Activated naive CD4-positive, alpha-beta T cell treated with anti-CD3 and anti-CD28 coated beads for 36 hours (primary cell): ENCODE measurements at places on chromosomes 4 and X. TPM values are rescaled to one million over a fixed set of nuclear protein-coding genes. Genes with fewer than 3 reads are reported as not detected.

Gene ATP8A1
- 32.0 TPM for total RNA-seq

Gene FAM47E
- total RNA-seq: not detected

Gene BANK1
- 0.07 TPM for total RNA-seq

Gene FHIP1A
- total RNA-seq: 0.07 TPM

Gene ERCC6L
- total RNA-seq: 9.6 TPM

Gene EGF
- total RNA-seq: not detected

Gene GLRA2
- not detected for total RNA-seq

Gene ABLIM2
- 0.22 TPM for total RNA-seq

Gene DMRTC1B
- total RNA-seq: not detected

Gene C1QTNF7
- total RNA-seq: not detected

- H3K27me3 ChIP-seq: no peaks in the 10 kb centered on the region
- DNase-seq: no peak
- H3K36me3 ChIP-seq: no peaks in the 10 kb centered on the region
- H3K27ac ChIP-seq: no peak overlapping the region
- H3K4me3 ChIP-seq: no peak overlapping the region
- H3K4me1 ChIP-seq: no peaks in the 10 kb centered on the region
Observed at GRCh38 chr4:126718136-126718535, 914.6 kb upstream of the INTU start.

DNA sequence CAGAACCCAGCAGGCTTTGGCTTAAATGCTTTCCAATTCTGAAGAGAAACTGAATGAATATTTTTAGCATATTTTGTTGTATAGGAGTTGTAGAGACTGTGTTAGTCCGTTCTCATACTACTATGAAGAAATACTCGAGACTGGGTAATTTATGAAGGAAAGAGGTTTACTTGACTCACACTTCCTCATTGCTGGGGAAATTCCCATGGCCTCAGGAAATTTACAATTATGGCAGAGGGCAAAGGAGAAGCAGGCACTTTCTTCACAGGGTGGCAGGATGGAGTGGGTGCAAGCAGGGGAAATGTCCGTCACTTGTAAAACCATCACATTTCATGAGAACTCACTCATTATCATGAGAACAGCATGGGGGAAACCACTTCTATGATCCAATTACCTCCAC is 291.7 kb downstream of the PACRGL start:
- H3K4me3 ChIP-seq: no peak overlapping the region
- no peaks in the 10 kb centered on the region for H3K27me3 ChIP-seq
- no peaks in the 10 kb centered on the region for H3K36me3 ChIP-seq
- H3K27ac ChIP-seq: no peak overlapping the region
- no peaks in the 10 kb centered on the region for H3K4me1 ChIP-seq
- DNase-seq: no peak

GRCh38 chr4:48635310-48635709 is 144.8 kb downstream of the FRYL start:
- no peak overlapping the region for H3K27ac ChIP-seq
- peak; percentile 53 for DNase-seq
- peaks cover 11% of the 10 kb centered on the region for H3K4me1 ChIP-seq
- no peaks in the 10 kb centered on the region for H3K27me3 ChIP-seq
- no peak overlapping the region for H3K4me3 ChIP-seq

- H3K4me3 ChIP-seq: no peak overlapping the region
- no peak for DNase-seq
- no peaks in the 10 kb centered on the region for H3K36me3 ChIP-seq
- no peaks in the 10 kb centered on the region for H3K4me1 ChIP-seq
- no peaks in the 10 kb centered on the region for H3K27me3 ChIP-seq
Observed at GRCh38 chr4:151584101-151584500, 175.1 kb downstream of the FHIP1A start.

DNA sequence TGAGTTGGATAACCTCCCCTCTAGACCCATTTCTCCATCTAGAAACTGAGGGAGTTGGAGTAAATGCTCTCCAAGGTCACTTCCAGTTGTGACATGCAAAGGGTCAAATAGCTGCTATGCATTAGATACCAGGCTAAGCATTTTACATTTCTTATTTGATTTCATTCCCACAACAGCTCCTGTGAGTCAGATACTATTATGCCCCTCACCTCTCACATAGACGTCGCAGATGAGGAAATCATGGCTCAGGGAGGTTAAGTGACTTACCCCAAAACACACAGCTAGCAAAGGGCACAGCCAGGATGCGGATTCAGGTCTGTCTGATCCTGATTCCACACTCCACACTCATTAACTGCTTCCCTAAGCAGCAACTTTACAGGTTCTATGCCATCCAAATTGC is 57.7 kb downstream of the PRPS1 start:
- H3K27ac ChIP-seq: no peak overlapping the region
- H3K4me3 ChIP-seq: no peak overlapping the region
- H3K36me3 ChIP-seq: no peaks in the 10 kb centered on the region
- H3K27me3 ChIP-seq: no peaks in the 10 kb centered on the region

DNA sequence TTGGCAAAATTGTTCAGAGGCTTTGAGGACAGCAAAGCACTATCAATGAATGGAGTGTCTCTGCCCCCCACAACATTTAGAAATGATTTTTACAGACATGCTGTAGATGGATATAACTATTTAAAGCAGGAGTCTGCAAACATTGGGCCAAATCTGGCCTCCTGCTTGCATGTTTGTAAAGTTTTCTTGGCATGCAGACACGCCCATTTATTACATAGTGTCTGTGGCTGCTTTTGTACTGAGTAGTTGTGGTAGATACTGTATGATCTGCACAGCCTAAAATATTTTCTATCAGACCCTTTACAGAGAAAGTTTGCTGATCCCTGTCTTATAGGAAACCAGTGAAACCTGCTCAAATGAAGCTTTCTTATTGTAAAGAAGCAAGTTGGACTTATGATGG is 45.5 kb upstream of the PHEX start:
- no peak overlapping the region for H3K27ac ChIP-seq
- H3K27me3 ChIP-seq: no peaks in the 10 kb centered on the region
- peaks cover 26% of the 10 kb centered on the region for H3K4me1 ChIP-seq
- H3K4me3 ChIP-seq: no peak overlapping the region
- H3K36me3 ChIP-seq: peaks cover 26% of the 10 kb centered on the region

DNA sequence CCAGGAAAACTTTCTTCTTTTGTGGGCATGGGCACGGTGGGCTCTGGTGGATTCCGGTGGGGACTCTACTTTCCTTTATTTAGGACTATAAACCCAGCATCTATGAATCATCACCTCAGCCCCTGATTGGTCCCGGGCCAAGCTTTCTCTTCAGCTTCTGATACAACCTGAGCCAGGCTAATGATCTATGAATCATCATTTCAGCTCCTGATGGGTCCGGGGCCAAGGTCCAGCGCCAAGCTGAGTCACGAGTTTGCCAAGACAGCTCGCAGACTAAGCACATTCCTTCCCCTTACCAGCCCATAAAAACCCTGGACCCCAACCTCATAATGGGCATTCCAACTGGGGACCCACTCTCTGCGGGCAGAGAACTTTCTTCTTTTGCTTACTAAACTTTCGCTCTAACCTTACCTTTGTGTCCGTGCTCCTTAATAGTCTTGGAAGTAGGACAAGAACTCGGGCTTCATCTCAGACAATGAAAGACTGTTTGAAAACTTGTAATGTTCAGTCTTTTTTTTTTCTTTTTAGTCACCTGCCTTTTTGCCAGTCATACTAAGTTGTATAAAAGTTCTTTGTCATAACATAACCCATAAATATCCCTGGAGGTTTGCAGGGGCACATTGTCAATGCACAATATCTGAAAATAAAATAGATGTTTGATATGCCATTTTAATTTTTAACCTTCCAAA is 904.9 kb upstream of the EPHA5 start:
- no peak for DNase-seq
- no peaks in the 10 kb centered on the region for H3K4me1 ChIP-seq
- H3K4me3 ChIP-seq: no peak overlapping the region
- H3K27me3 ChIP-seq: no peaks in the 10 kb centered on the region
- H3K27ac ChIP-seq: no peak overlapping the region

GRCh38 chrX:39967348-39967747 is 130.4 kb downstream of the BCOR start:
- H3K27me3 ChIP-seq: no peaks in the 10 kb centered on the region
- DNase-seq: peak; percentile 48
- H3K4me1 ChIP-seq: peaks cover 20% of the 10 kb centered on the region
- H3K36me3 ChIP-seq: peaks cover 3% of the 10 kb centered on the region

DNA sequence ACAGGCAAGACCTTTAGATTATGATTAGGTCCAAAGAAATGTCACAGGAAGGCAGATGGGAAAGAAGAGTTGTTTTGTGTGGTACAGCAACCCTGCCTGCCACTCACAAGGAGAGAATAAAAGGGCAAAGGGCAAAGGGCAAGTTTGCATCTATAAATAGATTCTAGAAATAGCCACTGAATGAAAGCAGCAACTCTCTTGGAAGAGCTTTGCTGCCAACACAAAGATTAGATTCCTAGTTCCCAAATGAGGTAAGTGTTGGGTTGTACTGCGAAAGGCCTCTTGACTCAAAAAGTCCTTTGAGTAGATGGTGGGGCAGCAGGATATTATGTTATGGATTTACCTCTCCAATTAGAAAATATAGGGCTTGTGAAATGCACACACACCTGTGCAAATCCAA is 61.2 kb downstream of the MOSPD2 start:
- no peaks in the 10 kb centered on the region for H3K4me1 ChIP-seq
- no peak overlapping the region for H3K27ac ChIP-seq
- DNase-seq: no peak
- H3K36me3 ChIP-seq: no peaks in the 10 kb centered on the region

DNA sequence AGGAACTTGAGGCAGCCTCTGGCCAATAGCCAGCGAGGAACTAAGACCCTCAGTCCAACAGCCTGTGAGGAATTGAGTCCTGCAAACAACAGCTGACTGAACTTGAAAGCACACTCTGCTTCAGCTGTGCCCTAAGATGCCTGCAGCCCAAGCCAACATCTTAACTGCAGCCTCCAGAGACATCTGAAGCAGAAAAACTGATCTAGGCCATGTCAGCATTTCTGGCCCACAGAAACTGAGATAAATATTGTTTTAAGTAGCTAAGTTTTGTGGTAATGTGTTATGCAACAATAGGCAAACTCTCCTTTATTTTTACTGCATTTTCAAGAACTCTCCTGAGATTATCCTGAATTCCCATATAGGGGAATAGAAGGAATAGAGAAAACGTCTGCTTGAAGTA is 24.4 kb upstream of the PIGA start:
- H3K36me3 ChIP-seq: no peaks in the 10 kb centered on the region
- DNase-seq: no peak
- no peak overlapping the region for H3K27ac ChIP-seq
- no peak overlapping the region for H3K4me3 ChIP-seq
- no peaks in the 10 kb centered on the region for H3K27me3 ChIP-seq

GRCh38 chr4:95531141-95531540 is 17.6 kb downstream of the UNC5C start:
- no peak for DNase-seq
- no peak overlapping the region for H3K27ac ChIP-seq
- no peaks in the 10 kb centered on the region for H3K4me1 ChIP-seq
- H3K27me3 ChIP-seq: peaks cover 6% of the 10 kb centered on the region

- peaks cover 2% of the 10 kb centered on the region for H3K36me3 ChIP-seq
- no peaks in the 10 kb centered on the region for H3K4me1 ChIP-seq
- no peak overlapping the region for H3K4me3 ChIP-seq
Observed at GRCh38 chr4:53942712-53943111, 121.7 kb downstream of the CHIC2 start.

- DNase-seq: no peak
- no peak overlapping the region for H3K27ac ChIP-seq
- peaks cover 50% of the 10 kb centered on the region for H3K36me3 ChIP-seq
- no peak overlapping the region for H3K4me3 ChIP-seq
Observed at GRCh38 chr4:185167234-185167633, 24.2 kb downstream of the SLC25A4 start.

DNA sequence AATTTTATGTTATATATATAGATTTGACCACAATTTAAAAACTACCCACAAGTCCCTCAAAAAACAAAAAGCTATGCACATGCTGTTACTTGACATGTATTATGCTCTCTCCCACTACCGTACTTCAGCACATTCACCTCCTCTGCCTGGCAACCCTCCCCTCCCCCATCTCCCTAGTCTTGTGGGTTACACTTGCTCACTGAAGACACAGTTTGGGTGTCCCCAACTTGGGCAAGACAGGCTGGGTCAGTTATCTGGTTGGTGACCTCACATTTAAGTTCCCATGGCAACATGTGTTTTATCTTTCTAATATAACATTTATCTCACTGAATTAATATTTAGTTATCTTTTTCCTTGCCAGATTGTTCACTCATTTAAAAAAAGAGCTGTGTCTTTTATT is 32.7 kb downstream of the SEC24D start:
- H3K4me1 ChIP-seq: no peaks in the 10 kb centered on the region
- DNase-seq: no peak
- H3K27ac ChIP-seq: no peak overlapping the region
- H3K4me3 ChIP-seq: no peak overlapping the region

DNA sequence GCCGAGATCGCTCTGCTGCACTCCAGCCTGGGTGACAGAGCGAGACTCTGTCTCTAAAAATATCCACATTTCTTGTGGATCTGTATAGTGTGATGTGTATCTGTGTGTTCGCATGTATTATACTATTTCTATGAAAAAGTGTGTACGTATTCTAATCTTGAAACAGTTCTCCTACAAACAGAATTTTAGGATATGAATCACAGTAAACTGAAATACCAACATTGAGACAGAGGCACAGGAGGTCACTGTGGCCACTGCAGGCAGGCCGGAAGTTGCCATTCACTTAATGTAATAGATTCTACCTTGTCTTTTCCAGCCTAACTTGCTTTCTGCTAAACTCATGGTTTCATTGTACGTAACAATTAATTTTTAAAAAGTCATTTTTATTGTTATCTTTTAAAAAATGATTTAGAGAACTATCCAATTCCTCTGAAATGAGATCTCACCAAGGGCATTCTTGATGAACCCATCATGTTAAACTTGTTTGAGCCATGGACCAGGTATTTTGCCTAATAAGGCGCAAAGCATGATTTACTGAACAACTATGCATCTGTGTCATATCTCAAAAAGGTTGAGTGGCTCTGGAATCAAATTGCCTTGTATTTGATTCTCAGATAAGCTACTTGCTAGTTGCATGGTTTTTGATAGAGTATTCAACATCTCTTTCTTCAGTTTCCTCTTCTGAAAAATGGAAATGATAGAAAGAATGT is 154.9 kb upstream of the GYPA start:
- H3K36me3 ChIP-seq: no peaks in the 10 kb centered on the region
- no peak overlapping the region for H3K27ac ChIP-seq
- DNase-seq: no peak
- H3K4me1 ChIP-seq: no peaks in the 10 kb centered on the region

DNA sequence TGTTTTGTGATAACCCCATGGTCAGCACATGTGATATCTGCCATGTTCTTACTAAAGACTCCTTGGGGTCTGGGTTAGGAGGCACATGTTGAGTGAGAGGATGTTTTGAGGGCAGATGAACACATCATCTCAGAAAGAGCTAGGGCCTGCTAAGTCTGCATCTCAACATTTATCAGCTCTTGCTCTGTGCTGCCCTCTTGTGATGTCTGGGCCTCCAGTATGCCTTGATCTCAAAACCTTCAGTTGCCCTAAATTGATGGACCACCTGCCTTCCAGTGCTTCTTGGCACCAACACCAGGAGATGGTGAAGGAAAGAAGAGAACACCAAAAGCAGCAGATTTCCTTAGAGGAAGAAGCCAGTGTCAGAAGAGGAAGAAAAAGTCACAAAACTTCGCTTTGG is 22.5 kb downstream of the MID1 start:
- no peak overlapping the region for H3K4me3 ChIP-seq
- no peaks in the 10 kb centered on the region for H3K36me3 ChIP-seq
- no peaks in the 10 kb centered on the region for H3K27me3 ChIP-seq
- no peak overlapping the region for H3K27ac ChIP-seq
- DNase-seq: peak; percentile 8

GRCh38 chr4:127732623-127733328 is 2.6 kb downstream of the SLC25A31 start:
- peaks cover 7% of the 10 kb centered on the region for H3K27me3 ChIP-seq
- H3K4me3 ChIP-seq: no peak overlapping the region
- H3K36me3 ChIP-seq: no peaks in the 10 kb centered on the region
- no peak for DNase-seq
- no peak overlapping the region for H3K27ac ChIP-seq
